ENCODE measurements at places on chromosomes 3 and 15.

- DNase-seq: no peak
Measured at GRCh38 chr15:42088801-42089640, 5.3 kb downstream of the PLA2G4D start.

DNA sequence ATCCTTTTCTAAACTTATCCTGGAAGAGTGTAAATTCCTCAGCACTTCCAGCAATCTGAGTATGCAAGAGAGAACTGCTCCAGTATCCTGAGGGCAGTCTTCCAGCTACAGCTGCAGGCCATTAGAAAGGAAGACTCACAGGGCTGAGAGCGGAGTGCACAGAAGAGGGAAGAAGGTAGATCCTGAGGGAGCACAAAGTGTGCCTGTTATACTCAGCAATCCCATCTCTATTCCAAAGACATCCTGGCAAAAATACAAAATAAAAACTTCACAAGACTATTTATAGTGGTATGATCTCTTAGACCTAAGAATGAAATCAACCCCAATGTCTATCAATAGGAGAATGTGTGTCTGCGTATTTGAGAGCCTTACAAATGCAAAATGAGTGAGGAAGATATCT, 292.0 kb downstream of the ZIC1 start:
- no peak for DNase-seq

DNA sequence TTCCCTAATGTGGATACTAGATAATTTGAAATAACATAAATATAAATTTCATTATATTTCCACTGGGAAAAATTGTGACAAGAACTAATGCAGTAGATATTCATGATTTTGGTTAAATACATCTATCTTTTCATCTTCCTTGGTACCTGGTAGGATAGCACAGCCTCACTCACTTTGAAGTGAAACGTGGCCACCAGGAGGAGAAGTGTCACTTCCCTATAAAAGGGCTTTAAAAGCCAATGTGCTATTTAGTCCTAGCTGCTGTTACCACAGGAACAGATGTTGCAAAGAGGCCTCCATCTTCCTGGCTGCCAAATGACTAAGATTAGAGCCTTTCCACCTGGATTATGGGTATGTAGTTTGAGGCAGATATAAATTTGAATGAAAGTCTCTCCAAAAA, 140.0 kb downstream of the PLOD2 start:
- no peak for DNase-seq

DNA sequence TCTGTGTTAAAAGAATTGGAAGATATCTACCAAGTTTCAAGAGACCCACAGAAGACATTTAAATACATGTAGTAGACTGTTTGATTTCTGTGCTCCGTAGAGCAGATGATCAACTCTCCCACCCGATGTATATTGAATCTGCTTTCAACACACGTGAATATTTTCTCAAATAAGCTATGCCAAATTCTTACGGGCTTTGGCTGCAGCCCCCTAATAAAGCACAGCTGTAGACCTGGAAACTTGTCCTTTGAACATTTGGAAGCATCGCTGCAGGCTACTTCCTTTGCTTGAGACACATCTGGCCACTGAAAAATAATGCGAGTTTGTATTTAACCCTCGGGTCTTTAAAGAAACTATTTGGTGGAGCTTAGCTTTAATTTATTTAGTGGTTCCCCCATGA, 98.3 kb upstream of the SELENOK start:
- no peak for DNase-seq

GRCh38 chr3:36774052-36774451, 9.7 kb upstream of the DCLK3 start:
- DNase-seq: no peak

DNA sequence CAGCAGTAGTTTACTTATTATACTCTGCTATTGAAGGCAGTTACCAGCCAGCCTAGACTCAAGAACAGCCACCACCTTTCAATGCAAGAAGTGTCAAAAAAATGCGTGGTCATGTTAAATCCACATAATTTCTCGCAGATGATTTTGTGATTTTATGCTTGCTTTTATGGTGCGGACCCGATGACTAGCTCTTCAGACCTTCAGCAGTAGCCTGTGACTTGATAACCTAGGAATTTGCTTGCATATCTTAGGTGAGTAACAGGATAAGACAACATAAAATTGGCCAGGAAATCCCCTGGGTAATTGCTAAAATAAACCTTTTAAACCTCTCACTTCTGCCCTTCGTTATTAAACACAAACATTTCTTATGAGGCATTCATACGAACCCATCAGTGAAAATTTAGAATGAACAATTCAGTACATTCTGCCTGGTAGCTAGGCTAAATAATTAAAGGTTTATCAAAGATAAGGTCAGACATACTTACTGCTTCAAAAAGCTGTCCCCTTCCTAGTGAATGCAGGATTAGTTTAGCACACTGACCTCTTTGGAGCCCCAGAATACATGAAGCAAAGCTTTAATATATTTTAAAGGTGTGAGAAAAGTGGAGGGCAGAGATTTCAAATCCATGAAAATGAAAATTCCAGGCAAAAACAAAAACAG, 798.8 kb downstream of the OTOL1 start:
- no peak for DNase-seq

DNA sequence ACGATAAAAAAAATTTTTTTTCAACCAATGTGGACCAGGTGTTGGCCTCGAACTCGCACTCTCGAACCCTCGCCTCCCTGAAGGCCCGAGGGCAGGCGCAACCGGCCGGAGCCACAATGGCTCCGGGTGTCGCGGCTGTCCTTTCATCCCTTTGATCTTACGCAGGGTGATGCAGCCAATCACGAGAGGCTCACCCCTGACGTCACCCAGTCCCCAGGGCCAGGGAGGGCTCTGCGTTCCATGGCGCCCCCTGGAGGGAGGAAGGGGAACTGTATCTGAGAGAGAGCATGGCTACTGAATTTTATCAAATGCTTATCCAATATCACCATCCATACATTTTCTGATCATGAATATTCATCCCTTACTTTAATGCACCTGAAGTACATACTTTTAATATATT, 15.4 kb upstream of the GMNC start:
- no peak for DNase-seq

DNA sequence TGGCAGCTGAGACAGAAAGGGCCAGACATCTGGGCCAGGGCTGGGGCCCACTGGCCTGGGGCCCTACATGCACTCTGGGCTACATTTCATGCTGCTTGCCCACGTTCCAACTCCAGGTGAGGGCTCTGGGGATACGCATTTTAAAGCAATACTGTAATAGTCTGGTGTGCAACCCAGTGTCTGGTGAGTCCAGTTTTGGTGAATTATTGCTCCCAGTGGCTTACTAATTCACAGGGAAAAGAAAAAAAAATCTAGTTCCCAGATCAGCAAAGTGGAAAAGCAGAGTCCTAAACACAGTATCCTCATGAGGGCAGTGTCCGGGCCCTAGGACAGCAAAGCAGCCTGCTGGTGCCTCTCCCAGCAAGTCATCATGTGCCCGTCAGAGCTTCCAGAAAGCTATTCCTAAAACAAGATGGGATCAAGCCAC, 82.4 kb downstream of the CCNL1 start:
- no peak for DNase-seq

GRCh38 chr3:135440746-135441145, 524.8 kb upstream of the PPP2R3A start:
- DNase-seq: no peak

- no peak for DNase-seq
Measured at GRCh38 chr3:183777016-183777618, 48.3 kb downstream of the MAP6D1 start.

- DNase-seq: no peak
Measured at GRCh38 chr15:83300826-83301225, 16.4 kb upstream of the BNC1 start.
